Amygdala (tissue), 56 donors: ENCODE measurements at places on chromosomes 3 and 15.

DNA sequence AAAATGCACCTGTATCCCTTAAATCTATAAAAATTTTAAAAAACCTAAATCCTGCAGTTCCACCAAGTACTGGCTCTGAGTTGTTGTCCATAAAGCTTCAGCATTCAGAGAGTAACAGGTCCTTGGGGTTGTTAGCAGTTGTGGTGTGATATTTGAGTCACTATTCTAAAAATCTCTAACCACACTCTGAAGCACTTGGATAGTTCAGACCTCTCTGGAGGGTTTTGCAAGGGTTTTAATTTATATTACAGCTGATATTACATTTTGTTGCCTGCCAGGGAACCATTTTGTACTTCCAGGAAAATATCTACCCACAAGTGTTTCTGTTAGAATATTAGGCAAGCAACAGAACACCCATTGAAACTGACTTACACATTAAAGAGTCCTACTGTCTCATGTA lies 255.6 kb downstream of the TBL1XR1 start:
- DNase-seq, result no peak

- DNase-seq, result no peak
Observed at GRCh38 chr15:44735482-44736180, 697 bp upstream of the TRIM69 start.

DNA sequence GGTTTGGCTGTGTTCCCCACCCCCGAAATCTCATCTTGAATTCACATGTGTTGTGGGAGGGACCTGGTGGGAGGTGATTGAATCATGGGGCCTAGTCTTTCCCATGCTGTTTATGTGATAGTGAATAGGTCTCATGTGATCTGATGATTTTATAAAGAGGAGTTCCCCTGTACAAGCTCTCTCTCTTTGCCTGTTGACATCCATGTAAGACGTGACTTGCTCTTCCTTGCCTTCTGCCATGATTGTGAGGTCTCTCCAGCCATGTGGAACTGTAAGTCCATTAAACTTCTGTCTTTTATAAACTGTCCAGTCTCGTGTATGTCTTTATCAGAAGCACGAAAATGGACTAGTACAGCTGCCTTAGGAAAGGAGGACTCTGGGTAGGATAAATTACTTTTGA lies 976.7 kb downstream of the MCTP2 start:
- no peak for DNase-seq

DNA sequence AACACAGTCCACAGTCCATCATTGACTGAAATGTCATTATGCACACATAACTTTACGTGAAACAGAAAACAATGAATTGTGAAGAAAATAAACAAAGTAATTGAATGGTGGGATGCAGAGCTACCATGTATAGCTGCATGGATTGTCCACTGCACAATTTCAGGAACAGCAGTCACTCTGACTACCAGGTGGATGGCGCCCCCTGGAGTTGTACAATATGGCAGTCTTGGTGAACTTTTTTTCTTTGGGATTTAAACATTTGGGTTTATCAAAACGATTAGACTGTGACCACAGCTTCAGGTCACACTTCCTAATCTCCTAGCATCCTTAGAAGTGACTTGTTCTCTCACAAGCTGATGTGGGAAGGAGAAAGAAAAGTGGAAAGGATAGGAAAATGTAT lies 48.9 kb upstream of the TCF12 start:
- DNase-seq, result no peak

- no peak for DNase-seq
Observed at GRCh38 chr3:148513096-148513543, 184.6 kb upstream of the AGTR1 start.

GRCh38 chr15:92122259-92122658 lies 268.8 kb downstream of the SLCO3A1 start:
- DNase-seq, result no peak
